ENCODE measurements at places on chromosomes 11 and 22.

DNA sequence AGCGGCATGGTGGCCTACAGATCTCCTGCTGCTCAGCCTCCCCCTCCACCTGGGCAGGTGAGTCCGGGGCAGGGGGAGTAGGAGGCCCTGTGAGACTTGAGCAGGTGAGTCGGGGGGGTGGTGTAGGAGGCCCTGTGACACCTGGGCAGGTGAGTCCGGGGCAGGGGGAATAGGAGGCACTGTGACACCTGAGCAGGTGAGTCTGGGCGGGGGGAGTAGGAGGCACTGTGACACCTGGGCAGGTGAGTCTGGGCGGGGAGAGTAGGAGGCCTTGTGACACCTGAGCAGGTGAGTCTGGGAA is 299.3 kb downstream of the BRD1 start:
- no peak for DNase-seq

GRCh38 chr11:30561691-30562415 is 24.3 kb downstream of the MPPED2 start:
- no peak for DNase-seq

DNA sequence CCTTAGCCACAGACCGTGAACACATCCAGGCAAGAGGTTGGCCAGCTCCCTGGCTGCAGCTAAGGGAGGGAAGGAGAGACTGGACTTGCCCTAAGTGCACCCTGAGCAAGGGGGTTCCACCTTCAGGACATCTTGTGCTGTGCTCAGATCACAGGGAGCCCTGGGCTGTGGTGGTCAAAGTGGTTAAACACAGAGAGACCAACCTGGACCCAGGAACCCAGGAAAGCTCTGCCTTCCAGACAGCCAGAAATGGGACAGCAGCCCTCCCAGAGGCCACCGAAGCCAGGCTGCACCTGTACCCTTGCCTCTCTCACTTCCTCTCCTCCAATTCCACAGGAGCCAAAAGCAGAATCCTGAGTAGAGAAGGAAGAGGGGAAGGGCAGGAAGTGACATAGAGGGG is 105.2 kb upstream of the TMEM45B start:
- no peak for DNase-seq

GRCh38 chr11:79437278-79437980 is 3.4 kb downstream of the TENM4 start:
- no peak for DNase-seq

- DNase-seq = peak; percentile 16
Observed at GRCh38 chr11:65225279-65226102, 36.3 kb upstream of the POLA2 start.

GRCh38 chr22:22786301-22787115 is 101.1 kb upstream of the IGLL5 start:
- no peak for DNase-seq

DNA sequence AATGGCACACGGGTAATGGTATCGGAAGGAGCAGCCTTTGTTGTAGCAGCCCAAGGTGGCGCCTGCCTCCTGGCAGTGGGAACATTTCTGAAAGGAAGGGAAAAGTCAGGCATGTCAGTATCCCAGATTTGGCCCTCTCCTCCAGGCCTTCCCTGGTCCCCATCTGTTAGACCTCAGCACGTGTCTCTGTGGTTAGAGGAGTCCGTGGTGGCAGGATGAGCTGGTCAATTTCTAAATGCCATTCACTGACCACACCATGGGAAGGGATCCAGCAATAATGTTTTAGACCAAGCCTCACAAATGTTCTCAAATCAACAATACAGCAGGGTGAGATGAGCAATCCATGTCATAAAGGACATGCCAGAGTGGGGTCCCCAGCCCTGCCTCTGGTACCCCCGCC is 49.0 kb upstream of the CYP2D6 start:
- peak; percentile 22 for DNase-seq

- no peak for DNase-seq
Observed at GRCh38 chr11:57161351-57161750, 20.4 kb upstream of the LRRC55 start.

DNA sequence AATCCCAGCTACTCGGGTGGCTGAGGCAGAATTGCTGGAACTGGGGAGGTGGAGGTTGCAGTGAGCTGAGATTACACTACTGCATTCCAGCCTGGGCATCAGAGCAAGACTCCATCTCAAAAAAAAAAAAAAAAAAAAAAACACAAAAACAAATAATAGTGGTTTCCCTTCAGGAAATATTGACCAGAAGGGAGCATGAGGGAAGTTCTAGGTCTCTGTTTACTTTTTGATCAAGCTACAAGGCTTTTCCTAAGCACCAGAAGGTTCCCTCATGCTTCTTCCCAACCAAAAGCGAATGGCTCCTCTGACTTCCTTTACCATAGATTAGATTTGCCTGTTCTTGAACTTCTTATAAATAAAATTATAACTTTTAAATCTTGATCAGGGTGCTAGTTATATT is 18.3 kb downstream of the MYO18B start:
- no peak for DNase-seq

GRCh38 chr11:72242141-72242540 is 1.8 kb downstream of the PHOX2A start:
- DNase-seq = no peak

DNA sequence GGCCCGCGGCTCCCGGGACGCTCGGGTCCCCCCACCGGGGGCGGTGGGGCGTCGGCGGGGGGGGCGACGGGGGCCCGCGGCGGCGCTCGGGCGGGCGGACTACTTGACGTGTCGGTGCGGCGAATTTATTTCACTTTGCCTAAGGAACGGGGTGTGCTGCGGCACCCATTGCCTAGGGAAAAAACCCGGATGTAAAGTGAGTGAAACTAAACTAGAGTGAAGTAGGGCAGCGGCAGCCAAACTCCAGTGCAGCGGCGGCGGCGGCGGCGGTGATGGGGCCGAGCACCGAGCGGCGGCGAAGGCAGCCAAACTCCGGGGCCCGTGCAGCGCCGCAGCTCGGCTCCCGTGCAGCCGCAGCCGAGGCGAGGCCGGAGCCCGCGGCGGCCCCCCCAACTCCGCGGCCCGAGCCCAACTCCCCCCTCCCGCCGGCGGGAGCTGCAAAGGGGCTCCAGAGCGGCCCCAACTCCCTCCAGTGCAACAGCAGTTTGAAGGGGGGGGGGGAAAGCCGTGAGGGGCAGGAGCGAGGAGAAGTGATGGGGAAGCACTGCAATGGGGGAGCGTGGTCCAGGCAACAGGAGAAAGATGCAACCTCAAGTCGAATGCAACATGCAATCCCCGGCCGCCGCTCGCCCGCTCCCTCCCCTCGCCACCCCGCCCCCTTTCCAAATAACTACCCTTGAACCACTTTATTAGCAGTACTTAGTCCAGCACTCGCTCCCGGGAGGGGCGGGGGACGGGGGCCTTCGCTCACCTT is 647 bp upstream of the PHF21A start:
- DNase-seq = peak; percentile 92

DNA sequence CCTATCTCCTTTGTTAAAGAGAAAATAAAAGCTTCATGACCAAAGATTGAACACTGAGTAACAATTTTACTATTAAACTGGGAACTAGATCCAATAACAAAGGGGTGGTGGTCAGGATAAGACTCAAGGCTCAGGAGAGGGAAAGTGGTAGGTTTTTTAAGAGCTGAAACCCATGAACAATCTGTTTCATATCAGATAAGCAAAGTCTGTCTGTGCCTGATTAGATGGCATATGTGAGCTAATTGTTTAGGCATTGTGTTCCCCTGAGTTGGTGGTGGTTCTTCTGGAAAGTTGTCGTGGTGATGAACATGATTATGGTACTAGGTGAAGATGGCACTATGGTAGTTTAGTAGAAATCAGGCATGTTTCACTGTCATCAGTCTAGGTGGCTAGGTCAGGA is 24.4 kb downstream of the USP47 start:
- no peak for DNase-seq

DNA sequence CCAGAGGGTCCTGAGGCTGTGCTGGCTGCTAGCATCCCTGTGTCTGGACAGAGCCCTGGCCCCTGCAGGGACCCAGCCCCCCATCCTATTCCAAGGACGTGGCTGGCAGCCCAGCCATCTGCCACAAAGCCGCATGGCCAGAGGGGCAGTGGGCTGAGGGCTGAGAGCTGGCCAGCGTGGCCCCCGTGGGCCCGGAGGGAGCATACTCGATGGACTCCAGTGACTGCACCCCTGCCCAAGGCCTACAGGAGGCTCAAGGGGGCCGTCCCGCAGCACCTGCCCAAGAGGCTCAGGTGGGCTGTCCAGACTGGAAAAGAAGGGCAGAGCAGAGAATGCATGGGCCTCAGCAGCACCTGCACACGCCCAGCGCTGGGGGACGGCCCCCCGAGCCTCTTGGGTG is 13.1 kb downstream of the TSPAN4 start:
- DNase-seq = no peak

DNA sequence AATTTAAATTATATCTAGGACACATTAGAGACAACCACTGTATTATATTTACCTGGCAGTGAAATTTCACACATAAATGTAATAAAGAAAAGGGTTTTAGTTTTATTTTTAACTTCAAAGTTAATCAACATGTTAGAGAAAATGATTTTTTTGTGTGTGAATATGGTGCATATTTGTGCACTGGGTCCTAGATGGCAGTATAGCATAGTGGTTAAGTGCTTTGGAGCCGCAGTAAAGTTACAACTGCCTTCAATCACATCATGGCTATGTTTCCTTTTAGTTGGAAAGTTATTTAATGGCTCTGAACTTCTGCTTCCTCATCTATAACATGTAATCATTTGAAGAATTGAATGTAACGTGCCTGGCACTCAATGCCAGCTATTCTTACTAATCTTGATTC is 108.9 kb upstream of the DDI1 start:
- DNase-seq = no peak

GRCh38 chr11:70900540-70900939 is 351.8 kb downstream of the SHANK2 start:
- no peak for DNase-seq

DNA sequence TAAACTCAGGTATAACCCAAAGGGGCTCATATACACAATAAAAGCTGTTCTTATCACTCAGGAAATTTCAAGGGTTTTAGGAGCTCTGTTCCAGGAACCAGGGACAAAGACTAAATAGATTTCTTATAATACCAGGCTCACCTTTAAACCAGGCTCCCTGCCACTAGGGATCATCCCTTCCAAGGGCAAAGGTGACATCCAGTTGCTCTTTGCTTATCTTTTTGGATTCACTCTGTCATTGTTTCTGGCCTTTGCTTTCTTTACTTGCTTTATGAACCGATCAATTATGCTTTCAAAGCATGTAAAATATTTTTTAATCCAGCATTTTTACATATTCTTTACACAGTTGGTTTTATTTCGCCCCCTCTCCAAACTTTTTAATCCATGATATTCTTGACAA is 321.7 kb upstream of the SYN3 start:
- no peak for DNase-seq

GRCh38 chr11:70066136-70066520 is 12.0 kb upstream of the ANO1 start:
- no peak for DNase-seq

GRCh38 chr22:23269441-23270211 is 89.3 kb downstream of the BCR start:
- DNase-seq = no peak

GRCh38 chr11:96229354-96229977 is 113.5 kb downstream of the MAML2 start:
- no peak for DNase-seq

- peak; percentile 39 for DNase-seq
Observed at GRCh38 chr11:94849839-94850238, 81.7 kb downstream of the AMOTL1 start.

DNA sequence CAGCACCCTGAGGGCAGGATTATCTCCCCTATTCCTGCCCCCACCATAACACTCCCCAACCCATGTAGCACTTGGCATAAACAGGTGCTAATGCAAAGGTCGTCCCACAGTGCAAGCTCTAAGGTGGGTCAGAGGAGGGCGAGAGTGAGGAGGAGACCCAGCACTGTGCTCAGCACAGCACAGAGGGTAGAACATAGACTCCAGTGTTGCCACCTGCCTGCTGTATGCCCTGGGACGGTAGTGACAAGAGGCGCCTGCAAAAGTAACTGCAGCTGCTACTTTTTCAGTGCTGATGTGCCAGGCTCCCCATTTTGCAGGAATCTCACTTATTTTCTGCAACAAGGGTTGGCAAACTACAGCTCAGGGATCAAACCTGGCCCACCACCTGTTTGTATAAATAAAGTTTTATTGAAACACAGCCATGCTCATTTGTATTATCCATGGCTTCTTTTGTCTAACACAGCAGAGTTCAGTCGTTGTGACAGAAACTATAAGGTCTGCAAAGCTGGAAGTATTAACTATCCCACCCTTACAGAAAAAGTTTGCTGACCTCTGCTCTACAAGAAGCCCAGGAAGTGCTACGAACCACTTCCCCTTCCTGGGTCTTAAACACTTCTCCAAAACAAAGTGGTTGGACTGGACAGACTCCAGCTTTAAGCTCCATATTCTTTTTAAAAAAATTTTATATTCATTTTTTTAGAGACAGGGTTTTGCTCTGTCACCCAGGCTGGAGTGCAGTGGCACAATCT is 16.9 kb upstream of the CDC42BPG start:
- DNase-seq = no peak

DNA sequence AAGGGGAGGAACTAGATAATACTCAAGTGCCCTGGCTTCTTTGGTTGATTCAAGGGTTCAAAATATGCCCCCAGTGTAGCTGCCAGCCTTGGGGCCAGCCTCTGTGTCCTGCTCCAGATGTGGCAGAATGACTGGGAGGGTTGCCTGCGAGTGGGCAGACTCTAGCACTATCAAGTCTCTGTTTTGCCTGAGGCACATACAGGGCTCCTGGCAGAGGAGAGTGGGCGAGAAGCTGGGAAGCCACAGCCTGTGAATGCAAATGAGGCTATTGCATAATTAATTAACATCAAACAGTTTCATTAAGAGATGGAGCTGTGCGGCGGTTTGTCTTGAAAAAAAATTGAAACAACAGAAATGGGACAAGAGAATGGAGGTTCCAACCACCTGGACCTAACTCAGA is 50.8 kb downstream of the BUD13 start:
- no peak for DNase-seq

DNA sequence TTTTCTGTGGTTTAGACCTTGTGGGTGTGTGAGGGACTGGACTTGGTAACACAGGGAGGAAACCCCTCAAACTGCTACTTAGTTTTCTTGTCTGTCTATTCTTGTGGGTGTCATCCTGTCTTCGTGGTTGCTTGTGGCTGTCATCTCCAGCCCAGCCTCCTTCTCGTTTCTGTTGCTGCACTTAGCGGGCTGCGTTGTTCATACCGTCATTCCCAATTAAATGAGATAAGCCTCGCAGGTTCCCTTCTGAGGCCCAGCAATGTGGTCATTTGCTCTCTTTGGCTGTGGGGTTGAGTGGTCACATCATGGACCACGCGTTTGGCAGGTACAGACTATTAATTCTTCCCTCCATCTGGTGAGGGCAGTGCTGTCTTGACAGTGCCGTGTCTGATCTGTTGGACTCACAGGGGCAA is 18.8 kb downstream of the PANX1 start:
- no peak for DNase-seq

- no peak for DNase-seq
Observed at GRCh38 chr11:17760102-17761029, 25.8 kb downstream of the KCNC1 start.

- DNase-seq = no peak
Observed at GRCh38 chr11:64996710-64997380, at the start of gene BATF2. Gene BATF2 (minus strand): TSS chr11:64996971. CDS start chr11:64996914, 57 bp downstream.

DNA sequence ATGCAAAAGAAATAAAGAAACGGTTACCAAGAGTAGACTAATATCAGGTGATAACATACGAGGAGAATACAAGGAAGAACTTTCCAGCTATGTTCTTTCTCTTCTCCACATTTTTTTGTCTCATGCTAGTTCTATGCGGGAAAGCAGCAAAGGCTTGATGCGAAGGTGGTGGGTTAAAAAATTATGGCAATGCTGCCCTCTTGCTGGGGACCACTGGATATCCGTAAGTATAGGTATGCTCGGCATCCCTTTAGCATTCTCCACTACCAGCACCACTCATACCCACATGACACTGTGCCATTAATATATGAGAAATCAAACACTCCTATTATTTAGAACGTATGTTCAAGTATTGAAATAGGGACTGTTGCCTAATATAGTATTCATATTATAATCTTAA is 776.4 kb downstream of the LRRC4C start:
- no peak for DNase-seq
